HCT116 (cell line): ENCODE measurements at places on chromosomes 7 and 10.

- DNase-seq = no peak
These were observed 71.0 kb downstream of the CELF2 start for GRCh38 chr10:11088709-11089108.

DNA sequence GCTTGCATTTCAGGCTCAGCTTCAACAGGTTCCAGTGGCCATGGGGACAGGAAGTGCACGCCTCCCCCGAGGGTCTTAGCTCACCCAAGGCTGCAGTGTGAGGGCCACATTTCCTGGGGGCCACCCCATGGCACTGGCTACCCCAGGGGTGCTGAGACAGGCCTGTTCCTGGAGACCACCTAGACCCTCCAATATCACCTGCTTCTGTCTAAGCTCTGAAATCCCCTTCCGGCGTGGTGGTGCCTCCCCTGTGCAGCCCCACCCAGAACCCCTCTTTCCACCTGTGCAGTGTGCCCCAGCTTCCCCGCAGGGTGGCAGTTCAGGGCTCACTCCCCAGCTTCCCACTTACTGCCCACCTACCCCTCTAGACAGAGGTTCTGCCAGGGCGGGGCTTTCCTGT, 83.1 kb downstream of the ADARB2 start:
- DNase-seq = no peak

DNA sequence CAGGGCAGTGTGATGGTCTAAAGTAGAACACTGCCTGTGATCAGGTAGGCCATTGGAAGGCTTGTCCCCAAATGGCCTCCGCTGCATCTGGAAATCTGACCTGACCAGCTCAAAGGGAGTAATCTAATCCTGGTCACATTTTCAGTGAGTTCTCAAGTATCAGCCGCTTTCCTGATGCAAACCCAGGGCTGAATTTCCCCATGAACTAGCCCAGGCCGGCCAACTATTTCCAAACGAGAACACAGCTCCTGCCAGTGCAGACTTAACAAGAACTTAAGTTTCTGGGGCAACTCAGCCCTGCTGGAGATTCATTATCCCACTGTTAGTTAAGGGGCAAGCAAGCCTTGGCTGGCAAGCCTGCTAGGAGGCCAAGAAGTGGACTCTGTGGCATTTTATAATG, 59.6 kb upstream of the FAM180A start:
- no peak for DNase-seq

DNA sequence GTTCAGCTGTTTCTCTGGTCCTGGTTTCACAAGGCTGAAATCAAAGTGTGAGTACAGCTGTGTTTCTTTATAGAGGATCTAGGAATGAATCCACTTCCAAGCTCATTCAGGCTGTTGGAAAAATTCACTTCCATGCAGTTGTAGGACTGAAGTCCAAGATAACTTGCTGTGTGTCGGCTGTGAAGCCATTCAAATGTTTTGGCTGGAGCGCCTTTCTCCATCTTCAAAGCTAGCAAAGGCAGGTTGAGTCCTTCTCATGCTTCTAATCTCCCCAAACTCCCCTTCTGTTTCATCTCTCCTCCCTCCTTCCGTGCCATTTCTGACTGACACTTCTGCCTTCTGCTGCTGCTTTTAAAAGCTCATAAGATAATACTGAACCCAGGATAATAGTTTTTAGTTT, 1195.4 kb upstream of the LRRN3 start:
- no peak for DNase-seq

DNA sequence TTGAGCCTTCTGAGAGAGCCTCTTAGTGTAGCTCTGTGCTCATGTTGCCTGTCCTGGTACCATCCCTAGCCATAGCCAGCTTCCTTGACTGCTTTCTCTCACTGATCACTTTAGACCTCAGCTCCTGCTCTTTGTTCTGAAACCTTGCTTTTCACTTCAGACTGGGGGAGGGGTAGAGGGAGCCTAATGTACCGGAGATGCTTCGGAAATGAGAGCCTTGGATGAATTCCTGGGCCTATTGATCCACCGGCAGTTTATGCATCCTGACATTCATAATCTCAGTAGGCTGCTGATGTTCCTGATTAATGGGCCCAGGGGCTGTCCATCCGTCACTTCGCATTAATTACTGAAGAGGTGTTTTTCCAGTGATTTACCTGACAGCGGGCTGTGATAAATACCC, 38.8 kb downstream of the R3HCC1L start:
- no peak for DNase-seq

DNA sequence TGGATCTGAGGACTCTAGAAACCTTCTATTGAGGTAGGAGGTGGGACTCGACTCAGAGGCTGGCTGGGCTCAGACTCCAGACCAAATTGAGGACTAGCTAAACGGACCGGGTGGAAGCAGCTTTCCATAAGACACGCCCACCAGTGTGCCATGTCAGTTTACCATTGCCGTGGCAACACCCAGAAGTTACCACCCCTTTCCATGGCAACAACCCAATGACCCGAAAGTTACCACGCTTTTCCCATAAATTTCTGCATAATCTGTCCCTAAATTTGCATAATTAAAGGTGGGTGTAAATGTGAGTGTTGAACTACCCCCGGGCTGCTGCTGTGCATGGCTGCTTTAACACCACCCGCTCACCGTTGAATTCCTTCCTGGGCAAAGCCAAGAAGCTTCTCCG, 58.9 kb downstream of the MICALL2 start:
- DNase-seq = no peak

- DNase-seq = no peak
These were observed 29.8 kb upstream of the KLF6 start for GRCh38 chr10:3814838-3815220.

DNA sequence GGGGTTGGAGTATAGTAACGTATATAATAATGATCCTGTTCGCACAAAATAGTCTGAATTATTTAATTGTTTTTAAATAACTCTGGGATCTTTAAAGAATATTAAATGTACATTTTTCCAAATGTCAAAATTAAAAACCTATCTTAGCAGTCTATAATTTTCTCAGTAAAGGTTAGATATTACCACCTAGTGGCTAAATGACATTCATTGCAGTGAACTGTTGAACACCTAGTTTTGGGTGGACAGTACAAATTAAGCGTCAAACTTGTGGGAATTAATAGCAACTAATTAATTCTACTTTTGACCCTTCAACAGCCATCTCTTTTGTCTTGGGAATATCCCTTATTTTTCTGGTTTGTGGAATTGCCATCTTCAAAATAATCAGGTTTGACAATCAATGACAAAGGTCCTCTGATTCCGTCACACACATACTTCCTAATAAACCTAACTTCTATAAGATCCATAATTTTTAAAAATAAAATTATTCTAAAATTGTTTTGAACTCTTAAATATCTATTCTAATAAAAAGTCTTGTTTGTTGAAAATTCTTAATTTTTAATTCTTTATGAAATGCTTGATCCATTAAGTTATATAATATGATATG, 165.7 kb downstream of the SEMA3D start:
- DNase-seq = no peak

DNA sequence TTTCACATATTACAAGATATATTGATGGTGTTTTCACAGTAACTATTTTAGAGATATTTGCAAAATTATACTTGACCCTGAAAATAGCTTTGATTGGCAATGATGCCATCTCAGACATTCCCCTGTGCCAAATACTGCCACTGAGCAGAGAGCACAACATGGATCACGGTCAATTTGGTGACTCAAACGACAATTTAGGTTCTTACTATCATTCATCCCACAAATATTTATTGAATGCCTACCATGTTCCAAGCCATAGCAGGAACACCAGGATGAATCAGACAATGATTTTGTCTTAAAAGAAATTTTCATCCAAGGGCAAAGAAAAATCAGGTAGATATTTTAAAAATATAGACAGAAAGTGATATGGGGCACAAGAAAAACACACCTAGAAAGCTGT, 153.2 kb upstream of the ADO start:
- DNase-seq = no peak

DNA sequence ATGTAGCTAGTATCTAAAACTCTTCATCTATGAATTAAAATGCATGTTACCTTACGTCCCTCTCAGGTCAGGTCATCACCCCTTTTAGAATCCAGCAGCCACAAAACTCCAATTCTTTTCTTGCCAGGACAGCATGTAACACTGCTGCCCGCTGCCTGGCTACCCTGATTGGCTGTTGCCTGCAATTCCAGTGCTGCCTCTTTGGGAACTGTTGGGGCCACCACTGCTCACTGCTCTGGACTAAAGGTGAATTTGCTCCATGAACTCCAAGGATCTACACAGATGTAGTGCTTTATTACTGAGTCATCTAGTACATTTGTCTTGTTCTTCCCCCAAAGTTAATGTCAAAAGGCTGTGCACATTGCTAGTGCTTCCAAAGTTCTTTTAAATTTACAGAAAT, 40.4 kb downstream of the SCIN start:
- no peak for DNase-seq

DNA sequence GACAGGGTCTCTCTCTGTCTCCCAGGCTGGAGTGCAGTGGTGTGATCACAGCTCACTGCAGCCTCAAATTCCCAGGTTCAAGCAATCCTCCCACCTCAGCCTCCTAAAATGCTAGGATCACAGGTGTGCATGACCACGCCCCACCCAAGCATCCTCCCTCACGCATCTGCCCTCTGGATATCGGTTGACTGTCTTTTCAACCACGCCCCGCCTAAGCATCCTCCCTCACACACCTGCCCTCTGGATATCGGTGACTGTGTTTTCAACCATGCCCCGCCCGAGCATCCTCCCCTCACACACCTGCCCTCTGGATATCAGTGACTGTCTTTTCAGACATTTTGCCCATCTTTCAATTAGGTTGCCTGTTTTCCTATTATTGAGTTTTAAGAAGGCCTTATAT, 140.5 kb downstream of the MAD1L1 start:
- no peak for DNase-seq

DNA sequence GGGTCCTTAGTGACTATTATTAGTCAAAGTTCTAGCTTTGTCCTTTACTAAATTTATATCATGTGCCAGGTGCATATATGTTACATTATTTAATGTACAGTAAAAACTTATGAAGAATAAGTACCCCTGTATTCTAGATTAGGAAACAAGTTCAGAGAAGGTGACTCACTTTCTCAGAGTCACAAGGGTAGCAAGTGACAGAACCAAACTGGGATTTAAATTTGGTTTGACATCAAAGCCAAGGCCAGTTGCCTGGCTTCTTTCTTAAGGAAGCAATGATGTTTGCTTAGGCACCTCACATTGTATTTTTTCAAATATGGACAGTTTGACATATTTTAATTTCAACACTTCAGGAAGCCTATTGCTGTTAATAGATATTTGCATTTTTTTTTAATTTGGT, 2.5 kb downstream of the LSM8 start:
- no peak for DNase-seq

- DNase-seq = no peak
These were observed 757.1 kb downstream of the GRID1 start for GRCh38 chr10:85609509-85609908.

GRCh38 chr7:47186316-47186715, 395.6 kb downstream of the TNS3 start:
- no peak for DNase-seq

DNA sequence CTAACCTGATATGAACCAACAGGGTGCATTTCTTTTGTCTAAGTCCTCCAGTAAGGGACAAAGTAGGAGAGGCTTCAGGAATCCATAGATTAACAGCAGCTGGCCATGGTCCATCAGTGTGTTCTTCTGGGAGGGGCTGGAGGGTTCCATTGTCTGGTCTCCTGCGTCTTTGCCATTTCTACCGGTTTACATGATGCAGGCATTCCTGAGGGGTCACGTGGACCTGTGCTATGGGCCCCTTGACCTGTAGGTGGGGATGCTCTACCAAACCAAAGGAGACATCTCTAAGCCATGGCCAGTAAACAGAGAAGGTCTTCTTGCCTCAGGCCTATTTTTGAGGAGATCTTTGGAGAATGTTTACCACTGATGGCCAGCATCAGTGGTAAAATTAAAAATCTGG, 28.7 kb upstream of the HABP2 start:
- no peak for DNase-seq

DNA sequence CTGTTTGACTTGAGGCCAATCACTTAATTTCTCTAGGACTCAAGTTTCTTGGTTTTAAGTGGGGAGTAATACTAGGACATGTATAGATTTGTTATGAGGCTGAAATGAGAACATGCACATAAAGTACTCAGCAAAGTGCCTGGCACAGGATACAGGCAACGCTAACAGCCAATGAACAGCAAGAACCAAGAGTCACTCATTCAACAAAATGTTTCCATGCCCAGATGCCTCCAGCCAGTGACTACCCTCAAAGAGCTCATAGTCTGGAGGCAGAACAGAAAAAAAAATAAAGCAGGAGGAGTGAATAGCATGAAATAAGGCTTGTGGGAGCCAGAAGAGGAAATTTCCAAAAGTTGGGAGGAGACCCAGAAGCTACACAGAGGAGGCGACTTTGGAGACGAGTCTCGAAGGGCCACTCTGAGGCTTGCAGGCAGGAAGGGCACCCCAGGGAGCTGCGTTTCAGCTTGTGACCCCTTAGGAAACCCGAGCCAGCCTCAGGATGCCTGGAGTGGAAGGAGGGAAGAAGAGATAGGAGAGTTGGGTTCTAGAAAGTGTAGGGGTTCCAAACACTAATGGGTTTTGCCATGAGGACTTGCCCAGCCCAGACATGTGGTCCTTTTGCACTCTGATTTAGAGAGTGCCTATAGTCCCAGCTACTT, 70.0 kb downstream of the CXCL12 start:
- no peak for DNase-seq

- no peak for DNase-seq
These were observed 177.4 kb upstream of the PLXDC2 start for GRCh38 chr10:19638896-19639233.

- DNase-seq = no peak
These were observed 46.0 kb downstream of the ZNF777 start for GRCh38 chr7:149414745-149415390.

GRCh38 chr10:10462151-10462941, 555.3 kb upstream of the CELF2 start:
- DNase-seq = no peak

GRCh38 chr7:117113871-117114270, 160.6 kb downstream of the ST7 start:
- no peak for DNase-seq

DNA sequence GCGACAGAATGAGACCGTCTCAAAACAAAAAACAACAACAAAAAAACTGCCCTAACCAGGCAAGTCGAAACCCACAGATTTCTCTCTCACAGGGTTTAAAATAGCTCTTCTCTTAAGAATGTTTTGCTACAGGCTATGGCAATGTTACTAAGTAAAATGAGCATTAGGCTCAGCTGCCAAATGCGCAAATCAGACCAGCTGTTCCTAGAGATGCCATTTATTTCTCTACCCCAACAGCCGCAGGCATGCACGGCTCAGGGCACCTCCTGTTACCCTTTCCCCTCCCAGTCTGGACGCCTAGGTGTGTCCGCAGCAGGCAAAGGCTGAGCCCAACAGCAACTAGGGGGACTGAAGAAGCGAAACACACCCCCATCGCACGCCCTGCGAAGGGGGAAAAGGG, 168.3 kb upstream of the MBL2 start:
- DNase-seq = no peak
